Muscle of back (tissue), 13 donors: ENCODE measurements at places on chromosomes 3 and 15. TPM values are rescaled to one million over a fixed set of nuclear protein-coding genes. Genes with fewer than 3 reads are reported as not detected.

DNA sequence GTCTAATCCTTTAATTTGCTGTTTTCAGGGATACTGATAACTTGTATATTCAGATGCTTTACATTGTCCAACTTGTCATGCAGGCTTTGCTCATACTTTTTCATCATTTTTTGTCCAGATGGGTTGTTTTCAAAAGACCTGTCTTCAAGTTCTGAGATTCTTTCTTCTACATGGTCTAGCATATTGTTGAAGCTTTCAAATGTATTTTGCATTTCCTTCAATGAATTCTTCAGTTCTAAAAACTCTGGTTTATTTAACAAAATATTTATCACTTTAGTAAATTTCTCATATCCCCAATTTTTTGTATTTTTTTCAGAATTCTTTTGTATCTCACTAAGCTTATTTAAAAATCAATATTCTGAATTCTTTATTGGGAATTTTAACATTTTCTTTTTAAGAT is 388.3 kb upstream of the IL12A start:
- DNase-seq: no peak

DNA sequence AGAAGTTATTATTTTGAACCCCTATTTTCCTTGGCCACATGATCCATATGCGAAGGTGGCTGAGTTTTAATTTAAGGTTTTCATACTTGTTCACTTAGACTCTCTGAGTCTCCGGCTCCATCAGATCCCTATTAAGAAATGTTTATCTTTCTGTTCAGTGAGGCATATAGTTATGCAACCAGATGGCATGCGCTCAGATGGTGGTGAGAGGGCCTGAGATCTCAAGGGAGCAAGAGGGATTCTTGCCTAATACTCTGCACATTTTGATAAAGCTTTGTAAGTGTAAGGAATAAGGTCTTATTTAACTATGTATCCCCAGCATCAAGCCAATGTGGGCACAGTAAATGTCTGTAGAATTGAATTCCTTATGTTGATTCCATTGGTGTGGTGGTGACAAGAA is 78.9 kb upstream of the DPH6 start:
- peak; percentile 64 for DNase-seq

- no peak for DNase-seq
Observed at GRCh38 chr3:183438735-183439134, 10.3 kb upstream of the MCF2L2 start.

- no peak for DNase-seq
Observed at GRCh38 chr3:10281951-10282350, 10.8 kb downstream of the GHRL start.

DNA sequence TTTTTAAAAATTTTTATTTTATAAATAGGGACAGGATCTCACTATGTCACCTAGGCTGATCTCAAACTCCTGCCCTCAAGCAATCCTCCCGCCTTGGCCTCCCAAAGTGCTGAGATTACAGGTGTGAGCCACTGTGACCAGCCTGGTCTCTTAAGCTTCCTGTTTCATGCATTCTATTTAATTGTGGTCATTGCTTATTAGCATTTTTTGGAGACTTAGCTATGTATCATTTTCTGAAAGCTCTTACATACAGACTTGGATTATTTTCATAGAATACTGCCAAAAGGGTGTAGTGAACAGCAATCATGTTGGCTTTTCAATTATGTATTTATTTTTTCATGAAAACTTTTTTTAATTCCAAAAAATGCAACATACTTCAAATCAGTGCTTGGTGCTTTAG is 51.5 kb upstream of the DCUN1D1 start:
- DNase-seq: no peak

The ANKRD63 gene
- polyA plus RNA-seq: not detected

The CNTN6 gene
- 2.1 TPM for polyA plus RNA-seq

The GOLGA8T gene
- polyA plus RNA-seq: 0.20 TPM

The PTPN23 gene
- 18.2 TPM for polyA plus RNA-seq

The CISH gene
- 13.1 TPM for polyA plus RNA-seq

The TRMT10C gene
- 28.9 TPM for polyA plus RNA-seq
